CD4-positive, CD25-positive, alpha-beta regulatory T cell (primary cell): ENCODE measurements at places on chromosomes 2 and 18. TPM values are rescaled to one million over a fixed set of nuclear protein-coding genes. Genes with fewer than 3 reads are reported as not detected.

DNA sequence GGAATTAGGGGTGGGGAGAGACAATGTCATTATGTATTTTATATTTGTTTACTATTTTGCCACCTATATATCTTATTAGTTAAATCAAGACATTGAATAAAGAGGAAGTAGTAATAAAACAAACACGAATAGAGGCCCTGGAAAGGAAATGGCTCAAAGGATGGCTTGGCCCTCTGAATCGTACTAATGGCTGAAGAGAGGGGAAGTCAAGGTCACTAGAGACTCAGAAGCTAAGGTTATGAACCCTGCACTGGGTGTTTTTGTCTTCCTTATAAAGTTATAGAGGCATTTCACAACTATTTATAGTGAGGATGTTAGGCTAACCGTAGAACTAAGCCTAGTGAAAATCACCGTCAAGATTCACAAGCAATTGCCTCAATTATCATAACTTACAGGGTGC, 685.9 kb downstream of the ARHGAP15 start:
- DNase-seq: no peak

Gene CYRIA
- polyA plus RNA-seq: not detected

- no peak for DNase-seq
Measured at GRCh38 chr2:118091140-118091478, 2.8 kb downstream of the INSIG2 start.

Gene DNAH7
- not detected for polyA plus RNA-seq

Gene REG3G
- polyA plus RNA-seq: not detected

DNA sequence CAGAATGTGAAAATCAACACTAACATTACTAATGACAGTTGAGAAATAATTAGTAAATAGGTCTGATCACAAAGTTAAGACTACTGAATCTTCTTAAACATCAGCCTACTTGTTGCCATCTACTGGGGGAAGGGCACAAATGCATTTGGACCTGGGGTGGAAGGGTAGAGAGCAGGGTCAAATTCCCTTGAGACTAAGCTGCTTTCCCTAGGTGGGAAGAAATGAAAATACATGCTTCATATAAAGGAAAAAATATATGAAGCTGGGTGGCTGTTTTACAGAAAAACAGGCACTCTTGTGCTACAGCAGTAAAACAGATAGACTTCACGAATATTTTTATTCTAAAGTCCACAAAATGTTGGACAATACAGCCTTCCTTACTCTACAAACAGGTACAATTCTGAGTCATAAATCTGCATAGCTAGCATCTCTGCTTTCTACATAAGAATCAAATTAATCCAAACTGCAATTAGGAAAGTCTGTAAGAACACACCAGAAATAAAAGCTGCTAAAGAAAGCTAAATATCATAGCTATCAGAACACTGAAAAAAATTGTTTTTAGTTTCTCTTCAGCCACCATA, 10.9 kb downstream of the TRIP12 start:
- peak; percentile 54 for DNase-seq

Gene AP1S3
- polyA plus RNA-seq: 0.98 TPM
